Stimulated activated CD4-positive, alpha-beta T cell treated with anti-CD3 and anti-CD28 coated beads, Interleukin-12 subunit alpha, Interleukin-12 subunit beta, amount 100 ng/mL, for 24 hours (primary cell): ENCODE measurements at places on chromosomes 11 and 22.

DNA sequence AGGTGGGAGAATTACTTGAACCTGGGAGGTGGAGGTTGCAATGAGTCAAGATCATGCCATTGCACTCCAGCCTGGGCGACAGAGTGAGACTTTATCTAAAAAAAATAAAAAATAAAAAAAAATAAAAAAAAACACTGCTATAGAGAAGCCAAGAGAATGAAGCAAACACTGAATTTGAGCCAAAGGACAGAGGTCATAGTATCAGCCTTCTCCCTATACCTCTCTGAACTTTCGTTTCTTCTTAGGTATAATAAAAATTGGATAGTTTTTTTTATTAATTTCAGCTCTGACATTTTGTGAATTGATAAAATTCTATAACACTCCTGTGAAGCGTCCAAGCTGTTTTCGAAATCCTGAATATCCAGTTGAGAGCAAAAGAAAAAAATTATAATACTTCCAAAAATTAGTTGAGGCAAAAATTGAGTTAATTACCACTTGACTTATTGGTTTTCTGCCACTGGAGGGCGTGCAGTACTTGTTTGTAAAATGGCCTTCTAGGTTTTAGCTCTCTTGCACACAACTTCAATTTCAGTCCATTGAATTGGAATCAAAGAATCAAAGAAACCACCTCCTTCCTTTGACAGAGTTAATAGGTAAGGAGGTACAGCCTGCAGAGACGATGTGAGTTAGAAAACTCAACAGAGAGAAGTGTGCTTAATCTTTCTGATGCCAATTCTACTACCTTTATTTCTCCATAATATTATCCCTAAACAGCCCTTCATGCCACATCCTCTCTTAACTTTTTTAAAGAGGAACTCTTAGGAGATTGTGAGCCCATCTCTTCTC, 143.2 kb downstream of the BBOX1 start:
- DNase-seq, result peak; percentile 41

DNA sequence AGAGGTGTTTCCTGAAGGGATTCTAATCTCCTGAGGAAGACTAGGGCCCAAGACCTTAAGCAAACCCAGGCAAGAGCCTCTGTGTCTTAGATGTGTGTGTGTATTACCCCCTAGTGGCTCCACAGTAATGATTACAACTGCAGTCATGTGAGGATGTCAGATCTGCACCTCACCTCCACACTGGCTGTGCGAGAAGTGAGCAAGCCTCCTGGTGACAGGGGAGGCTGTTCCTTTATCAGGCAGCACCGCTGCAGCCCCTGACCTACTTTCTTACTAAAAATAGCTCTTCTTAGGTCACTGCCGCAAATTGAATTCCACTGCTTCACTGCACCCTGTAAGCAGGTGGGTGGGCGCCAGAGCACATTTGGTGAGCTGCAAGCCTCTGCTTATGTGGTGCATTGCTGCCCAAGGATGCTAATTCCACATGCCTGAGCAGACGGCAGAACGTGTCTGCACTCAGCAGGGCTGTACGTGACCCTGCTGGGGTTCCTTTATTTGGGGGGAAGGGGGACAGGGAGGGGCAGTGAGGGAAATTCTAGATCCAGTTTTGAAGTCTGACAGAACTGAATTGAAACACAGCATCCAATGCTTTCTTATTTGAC, 112.4 kb downstream of the KCNC1 start:
- no peak for DNase-seq

GRCh38 chr11:83456075-83456474, 169.9 kb upstream of the CCDC90B start:
- DNase-seq, result no peak

GRCh38 chr11:12134236-12134585, 23.8 kb downstream of the MICAL2 start:
- DNase-seq, result no peak

GRCh38 chr11:117486059-117486458, 158.4 kb downstream of the CEP164 start:
- no peak for DNase-seq
